Hematopoietic multipotent progenitor cell treated with erythropoietin and hydrocortisone succinate and interleukin-3 and kit ligand, for 4 days (in vitro differentiated cells): ENCODE measurements at places on chromosomes 5 and 9.

GRCh38 chr5:42586625-42587024 is 163.4 kb downstream of the GHR start:
- DNase-seq = peak; percentile 59

DNA sequence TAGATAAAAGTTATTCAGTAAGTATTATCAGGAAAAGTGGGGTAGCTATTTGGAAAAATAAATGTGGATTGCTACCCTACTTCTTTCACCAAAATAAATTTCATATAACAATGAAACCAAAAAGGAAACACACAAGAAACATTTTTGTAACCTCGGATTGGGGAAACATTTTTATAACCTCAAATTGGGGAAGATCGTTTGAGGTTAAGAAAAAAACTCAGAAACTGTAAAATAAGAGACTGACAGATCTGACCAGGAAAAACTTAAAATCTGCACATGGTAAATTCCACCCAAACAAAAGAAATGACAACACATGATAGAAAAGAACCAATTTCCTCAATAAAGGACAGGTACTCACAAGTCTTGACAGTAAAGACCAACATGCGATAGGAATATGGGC is 13.5 kb downstream of the EFCAB9 start:
- DNase-seq = peak; percentile 33

- peak; percentile 46 for DNase-seq
Measured at GRCh38 chr5:142013734-142014521, 1.1 kb upstream of the GNPDA1 start.

- DNase-seq = no peak
Measured at GRCh38 chr5:94288937-94289336, 329.5 kb downstream of the KIAA0825 start.

DNA sequence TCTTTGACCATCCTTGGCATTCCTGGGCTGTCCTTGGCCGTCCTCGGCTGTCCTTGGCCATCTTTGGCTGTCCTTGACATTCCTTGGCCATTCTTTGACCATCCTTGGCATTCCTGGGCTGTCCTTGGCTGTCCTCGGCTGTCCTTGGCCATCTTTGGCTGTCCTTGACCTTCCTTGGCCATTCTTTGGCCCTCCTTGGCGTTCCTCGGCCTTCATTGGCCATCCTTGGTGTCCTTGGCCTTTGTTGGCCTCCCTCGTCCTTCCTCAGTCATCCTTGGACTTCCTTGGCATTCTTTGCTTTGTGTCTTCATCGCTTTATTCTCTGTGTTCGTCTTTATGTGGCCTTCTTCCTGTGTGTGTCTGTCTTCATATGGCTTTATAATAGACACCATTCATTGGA is 20.7 kb downstream of the NDUFS6 start:
- DNase-seq = no peak

DNA sequence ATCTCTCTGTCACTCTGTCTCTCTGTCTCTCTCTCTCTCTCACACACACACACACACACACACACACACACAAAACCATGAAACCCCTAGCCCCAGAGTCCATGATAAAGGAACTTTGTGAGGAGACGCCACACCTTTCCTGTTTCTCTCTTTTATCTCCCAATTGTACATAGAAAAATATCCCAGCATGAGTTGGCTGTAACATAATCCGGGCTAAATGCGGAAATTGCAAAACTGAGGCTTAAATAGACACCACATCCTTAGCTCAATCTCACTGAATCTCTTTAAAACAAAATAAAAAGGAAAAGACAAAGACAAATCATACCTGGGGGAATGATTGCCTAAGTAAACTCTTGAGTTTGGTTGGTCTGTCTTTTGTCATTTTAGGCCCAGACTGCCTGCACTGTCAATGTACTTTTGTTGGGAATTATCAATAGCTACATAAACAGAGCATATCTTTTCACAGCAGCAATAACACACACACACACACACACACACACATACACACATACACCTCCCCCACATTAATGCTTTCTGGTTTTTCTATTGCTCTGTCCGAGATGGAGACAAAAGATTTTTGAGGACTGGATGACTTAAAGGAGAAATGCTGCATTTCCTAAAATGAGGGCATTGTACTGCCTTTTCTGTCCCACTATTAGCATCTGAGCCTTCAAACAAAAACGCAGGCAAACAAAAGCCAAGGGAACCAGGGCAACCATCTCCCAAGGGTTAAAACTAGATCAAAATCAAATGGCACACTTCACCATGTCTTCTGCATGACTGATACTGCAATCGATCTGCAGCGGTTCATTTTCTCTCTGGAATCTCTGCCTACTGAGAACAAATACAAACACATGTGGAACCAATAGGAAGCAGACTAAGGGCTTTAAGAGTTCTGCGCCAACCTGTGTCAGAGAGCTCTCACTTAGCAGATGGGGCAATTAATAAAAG is 321.5 kb downstream of the NFIB start:
- no peak for DNase-seq

DNA sequence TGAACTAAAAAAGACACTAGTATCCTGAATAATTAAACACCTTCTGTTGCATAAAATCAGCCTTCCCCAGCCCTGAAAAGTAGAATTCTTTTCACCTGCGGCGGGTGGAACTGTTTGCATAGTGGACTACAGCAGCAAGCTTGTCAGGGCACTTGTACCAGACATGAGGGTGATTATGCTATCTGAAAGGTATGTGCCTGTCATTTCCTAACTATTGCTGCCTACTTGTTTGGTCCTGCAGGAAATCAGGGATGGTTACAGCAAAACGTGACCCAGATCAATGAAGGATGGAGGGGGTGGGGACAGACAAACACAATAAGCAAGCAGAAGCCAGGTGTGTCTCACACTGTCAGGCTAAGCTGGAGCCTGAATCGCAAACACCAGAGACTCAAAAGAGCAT is 385.6 kb downstream of the MLLT3 start:
- DNase-seq = no peak

DNA sequence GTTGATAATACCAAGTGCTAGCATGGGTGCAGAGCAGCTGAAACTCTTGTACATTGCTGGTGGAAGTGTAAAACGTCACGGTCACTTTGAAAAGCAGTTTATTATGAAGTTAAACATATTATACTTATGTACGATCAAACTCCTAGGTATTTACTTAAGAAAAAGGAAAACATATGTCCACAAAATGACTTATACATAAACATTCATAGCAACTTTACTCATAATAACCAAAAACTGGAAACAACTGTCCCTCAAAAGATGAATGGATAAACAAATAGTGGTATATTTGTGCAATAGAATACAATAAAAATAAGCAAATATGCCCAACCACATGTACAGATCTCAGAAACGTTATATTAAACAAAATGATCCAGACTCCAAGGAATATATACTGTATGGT is 92.3 kb upstream of the TRIO start:
- no peak for DNase-seq

GRCh38 chr5:19767987-19768386 is 220.0 kb downstream of the CDH18 start:
- no peak for DNase-seq

- DNase-seq = peak; percentile 79
Measured at GRCh38 chr5:179762079-179762780, 29.6 kb downstream of the MAML1 start.

DNA sequence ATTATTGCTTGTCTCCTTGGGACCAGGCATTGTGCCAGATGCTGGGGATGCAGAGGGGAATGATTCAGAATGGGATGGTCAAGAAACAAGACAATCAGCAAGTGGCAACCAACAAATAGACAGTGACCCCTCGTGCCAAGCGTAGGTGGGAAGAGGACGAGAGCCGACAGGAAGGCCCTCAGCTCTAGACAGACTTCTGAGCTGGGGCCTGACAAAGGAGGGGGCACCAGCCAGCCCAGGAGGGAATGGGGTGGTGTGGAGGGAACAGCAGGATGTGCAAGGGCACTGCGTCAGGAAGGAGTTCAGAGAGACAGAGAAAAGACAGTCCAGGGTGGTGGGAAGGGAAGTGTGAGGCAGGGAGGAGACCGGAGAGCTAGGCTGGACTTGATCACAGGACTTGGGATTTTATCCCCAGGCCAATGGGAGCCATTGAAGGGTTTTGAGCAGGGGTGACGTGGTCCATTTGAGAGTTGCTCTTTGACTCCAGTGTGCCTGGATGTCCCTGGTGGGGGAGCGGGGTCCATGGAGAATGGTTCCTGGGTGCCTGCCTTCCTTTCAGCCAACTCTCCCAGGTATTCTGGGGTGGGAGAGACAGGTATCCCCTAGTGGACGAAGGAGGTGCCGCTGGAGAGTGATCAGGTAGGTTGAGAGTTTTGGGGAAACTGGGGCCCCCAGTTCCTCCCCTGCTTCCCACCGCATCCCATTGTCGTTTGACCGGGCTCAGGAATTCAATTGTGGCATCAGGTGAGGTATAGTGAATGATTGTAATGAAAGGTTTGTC is 79.3 kb upstream of the ZNF618 start:
- no peak for DNase-seq

GRCh38 chr5:112200131-112200530 is 218.9 kb downstream of the EPB41L4A start:
- DNase-seq = no peak

DNA sequence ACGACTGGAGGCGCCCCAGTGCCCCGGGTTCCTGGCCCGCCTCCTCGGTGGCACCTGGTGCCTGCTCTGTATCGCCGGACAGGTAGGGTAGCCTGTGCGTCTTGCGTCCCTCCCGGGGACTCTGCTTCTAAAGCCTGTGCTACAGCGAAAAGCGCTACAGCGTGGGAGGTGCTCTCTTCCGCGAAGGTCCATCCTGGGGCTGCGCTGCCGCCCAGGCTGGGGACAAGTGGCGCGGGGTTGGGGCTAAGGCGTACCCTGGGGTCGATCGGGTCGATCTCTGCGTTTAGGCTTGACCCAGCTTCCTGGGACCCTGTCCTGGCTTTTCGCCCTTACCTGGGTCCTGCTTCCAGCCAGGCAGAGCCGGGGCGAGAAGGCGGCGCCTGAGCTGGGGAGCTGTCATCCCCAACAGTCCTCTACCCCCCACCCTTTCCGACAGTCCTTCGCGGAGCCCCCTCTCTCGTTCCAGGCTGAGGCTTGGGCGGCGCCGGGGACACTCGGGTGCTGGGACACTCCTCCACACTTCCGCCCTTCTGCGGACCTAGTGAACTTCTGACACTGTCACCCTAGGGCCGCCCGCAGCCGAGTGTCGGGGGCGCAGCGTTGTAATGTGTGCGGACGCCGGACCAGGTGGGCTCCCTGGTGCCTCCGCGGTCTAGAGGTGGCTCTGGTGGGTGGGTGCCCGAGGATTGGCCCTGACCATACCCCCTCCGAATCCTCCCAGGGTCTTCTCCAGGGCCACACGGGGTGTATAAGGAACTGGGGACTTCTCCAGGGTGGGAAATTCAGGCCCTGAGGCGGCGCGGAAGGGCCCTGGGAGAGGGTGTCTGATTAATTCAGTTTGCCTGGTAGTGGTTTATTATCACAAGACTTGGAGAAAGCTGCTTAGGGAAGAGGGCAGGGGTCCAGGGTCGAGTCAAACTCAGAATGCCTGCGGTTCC is 328.2 kb downstream of the SH3GL2 start:
- DNase-seq = no peak

DNA sequence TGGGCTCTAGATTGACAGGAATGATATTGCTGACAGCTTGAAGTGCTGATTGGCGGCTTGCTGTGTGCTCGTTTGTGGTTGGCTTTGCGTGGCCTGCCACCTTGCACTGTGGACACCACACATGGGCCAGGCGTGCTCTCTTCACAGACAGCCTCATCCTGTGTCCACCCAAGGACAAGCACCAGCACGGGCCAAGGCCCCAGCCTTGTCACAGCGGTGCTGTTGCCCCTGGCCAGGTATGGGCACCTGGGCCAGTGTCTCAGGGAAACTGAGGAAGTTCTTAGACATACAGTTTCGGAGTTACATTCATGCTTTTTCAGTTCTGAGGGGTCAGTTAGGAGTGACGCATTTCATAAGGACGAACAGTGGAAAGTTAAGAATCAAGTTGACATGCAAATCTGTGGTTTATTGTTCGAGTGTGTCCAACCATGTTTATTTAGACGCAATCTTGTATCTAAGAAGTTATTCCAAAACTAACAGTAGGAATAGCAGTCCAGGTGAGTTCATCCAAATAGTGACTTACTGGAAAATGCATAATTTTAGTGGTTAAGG is 125.9 kb downstream of the EHMT1 start:
- DNase-seq = no peak

DNA sequence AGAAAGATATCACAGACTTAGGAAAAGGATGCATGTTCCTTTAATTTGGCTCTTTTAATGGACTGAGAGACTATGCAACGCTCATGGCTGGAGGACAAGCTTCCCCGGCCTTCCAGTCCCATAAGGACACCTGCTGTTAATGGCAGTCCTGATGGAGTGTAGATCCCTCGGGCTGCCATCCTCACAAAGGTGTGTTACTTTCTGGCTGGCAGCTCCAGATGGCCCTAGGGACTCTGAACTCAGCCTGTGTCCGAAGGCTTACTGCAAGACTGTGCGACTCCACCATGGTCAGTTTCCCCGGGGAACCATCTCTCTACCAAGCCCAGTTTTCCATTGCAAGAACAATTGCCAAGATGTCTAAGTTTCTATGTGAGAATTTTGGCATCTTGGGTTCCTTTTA is 25.5 kb upstream of the KCNIP1 start:
- DNase-seq = no peak

DNA sequence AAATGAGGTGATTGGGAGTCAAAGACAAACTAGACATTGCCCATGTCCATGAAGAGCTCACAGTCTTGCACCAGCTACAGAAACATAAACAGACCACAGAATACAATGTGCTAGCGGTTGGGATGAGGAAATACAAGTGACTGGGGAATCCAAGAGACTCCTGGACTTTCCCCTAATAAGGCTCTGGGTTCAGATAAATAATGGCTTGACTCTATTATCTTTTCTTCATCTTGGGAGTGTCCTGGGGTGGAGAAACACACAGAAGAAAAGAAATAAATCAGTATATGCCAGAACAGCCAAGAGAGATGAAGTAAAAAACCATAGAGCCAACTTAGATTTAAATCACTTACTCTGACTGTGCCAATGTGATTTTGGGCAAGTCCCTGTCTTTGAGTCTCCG is 227.8 kb downstream of the PAPPA start:
- DNase-seq = no peak

DNA sequence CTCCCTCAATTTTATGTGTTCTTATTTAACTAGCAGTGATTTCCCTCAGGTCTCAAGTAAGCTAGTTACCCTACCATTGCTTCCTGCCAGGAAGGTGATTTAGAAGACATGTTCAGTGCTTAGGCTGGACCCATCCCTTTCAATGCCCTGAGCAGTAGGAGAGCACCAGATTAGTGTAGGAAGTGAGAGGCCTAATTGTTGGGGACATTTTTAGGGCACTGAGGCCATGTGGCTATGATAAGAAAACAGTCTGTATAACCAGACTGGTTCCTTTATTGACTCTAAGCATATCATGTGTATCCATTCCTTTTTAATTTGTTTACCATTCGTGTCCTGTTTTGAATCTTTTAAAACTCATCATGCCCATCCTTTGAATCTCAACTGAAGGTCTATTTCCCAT is 312.3 kb upstream of the PRR16 start:
- no peak for DNase-seq

GRCh38 chr5:157554179-157555036 is 21.2 kb downstream of the ADAM19 start:
- DNase-seq = no peak

- no peak for DNase-seq
Measured at GRCh38 chr5:127940854-127941253, 142.7 kb upstream of the SLC12A2 start.
